Right renal pelvis (tissue), 4 donors: ENCODE measurements at places on chromosomes 2 and 18.

GRCh38 chr2:127664065-127664894, 11.1 kb downstream of the LIMS2 start:
- no peak for DNase-seq

DNA sequence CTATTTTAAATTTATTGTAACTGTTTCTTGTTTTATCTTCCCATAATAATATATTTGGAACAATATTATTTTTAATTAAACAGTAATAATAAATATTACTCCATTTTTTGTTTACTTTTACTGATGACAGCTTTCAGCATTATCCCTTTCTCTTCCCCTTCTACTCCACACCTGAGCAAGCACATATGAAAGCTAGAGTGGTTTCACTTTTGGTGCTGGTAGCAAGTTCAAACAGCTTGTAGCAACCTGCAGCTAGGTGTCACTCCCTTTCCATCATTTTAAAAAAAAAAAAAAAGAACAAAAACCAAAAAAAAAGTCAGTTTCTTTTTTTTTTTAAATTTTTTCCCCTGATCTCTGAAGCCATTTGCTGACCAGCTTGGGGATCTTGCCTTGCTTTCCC, 801.8 kb downstream of the CCDC85A start:
- DNase-seq = no peak

DNA sequence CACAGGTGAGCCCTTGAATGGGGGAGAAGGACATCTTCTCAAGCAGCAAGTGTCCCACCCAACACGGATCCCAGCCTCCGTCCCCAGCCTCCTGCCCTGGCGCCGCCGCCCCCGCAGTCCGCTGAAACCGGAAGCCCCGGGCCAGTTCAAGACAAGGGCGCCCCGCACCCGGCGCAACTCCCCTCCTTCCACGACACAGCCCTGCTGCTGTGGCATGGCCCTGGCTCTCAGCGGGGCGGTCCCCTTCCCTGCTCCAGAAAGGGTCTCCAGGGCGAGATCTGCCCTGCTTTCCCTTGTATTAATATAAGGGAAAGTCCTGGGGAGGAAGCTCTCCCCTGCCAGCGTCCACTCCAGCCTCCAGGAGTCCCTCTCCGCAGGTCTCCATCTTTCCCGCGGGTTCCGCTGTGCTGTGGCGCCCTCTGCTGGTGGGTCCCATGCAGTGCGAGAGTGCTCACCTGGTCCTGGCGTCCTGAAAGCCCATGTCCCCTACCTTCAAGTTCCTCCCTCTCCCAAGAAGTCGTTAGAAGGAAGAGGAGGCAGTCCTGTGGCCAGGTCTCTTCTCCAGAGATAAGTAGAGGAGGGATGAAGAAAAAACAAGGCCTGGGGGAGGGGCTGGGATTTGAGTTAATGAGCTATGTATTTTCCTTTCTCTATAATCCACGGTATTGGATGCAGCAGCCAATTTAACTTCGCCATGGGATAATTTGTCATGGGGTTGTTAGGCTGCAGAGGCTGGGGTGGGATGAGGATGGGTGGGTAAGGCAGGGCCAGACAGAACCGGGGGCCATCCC, 176.0 kb downstream of the SMAD2 start:
- DNase-seq = no peak

GRCh38 chr2:155525199-155525598, 807.3 kb downstream of the NR4A2 start:
- no peak for DNase-seq

GRCh38 chr18:54923339-54923956, 35.8 kb downstream of the CCDC68 start:
- no peak for DNase-seq

DNA sequence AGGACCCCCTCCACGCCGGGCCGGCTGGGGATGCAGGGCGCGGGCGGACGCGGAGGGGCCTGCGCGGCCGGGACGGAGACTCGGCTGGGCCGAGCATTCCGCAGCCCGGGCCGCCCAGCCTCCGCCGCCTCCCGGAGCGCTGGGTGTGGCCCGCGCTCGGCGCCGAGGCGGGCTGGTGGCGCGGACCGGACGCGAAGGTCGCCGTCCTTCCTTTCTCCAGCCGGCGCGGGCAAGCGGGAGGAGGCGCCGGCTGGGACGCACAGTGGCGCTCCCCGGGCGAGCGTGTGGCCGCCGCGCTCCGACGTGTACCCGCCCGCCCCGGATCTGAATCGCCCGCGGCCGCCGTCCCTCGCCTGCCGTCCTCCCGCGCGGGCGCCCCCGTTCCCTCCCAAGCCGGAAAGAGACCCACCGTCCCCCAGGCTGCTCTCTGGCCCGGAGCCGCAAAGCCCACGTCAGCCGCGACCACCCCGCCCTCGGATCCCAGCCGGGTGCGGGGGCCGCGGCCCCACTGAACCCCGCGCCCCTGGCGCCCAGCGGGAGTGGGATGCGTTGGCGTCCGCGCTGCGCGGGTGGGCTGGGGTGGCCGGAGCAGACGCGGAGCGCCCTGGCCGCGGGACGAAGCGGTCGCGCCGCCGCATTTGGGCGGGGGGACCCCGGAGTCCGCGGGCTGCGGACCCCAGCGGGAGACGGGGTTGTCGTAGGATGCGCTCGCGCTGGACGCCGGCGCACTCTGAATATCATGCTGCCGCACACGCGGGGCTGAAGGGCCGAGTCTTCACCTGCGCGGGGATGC, 634 bp downstream of the SPATS2L start:
- DNase-seq = no peak

GRCh38 chr2:3642521-3643215, 15.3 kb upstream of the ALLC start:
- no peak for DNase-seq
